ENCODE measurements at places on chromosomes 2 and 18.
A peak's percentile ranks its signal among the peaks of the same experiment; 100 is the strongest.

DNA sequence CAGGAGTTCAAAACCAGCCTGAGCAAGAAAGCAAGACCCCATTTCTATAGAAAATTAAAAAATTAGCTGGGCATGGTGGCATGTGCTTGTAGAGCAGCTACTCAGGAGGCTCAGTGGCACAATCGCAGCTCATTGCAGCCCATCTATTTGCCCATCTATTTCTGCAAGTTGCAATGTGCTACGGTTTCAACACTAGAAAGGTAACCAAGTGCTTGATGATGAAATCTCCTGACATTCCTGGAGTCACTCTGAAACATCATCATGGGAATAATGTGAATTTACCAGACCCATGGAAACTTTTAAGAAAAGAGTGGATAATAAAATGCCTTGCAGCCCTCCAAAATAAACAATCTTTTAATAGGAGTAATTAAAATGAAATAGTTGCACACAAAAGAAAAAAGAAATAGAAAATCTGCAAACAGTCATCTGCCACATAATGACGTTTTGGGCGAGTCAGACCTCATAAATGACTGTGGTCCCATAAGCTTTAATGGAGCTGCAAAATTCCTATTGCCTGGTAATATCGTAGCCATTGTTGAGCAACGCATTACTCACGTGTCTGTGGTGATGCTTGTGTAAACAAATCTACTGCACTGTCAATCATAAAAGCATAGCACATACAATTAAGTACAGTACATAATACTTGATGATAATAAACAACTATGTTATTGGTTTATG, 46.6 kb upstream of the AMMECR1L start:
- no peak for DNase-seq

DNA sequence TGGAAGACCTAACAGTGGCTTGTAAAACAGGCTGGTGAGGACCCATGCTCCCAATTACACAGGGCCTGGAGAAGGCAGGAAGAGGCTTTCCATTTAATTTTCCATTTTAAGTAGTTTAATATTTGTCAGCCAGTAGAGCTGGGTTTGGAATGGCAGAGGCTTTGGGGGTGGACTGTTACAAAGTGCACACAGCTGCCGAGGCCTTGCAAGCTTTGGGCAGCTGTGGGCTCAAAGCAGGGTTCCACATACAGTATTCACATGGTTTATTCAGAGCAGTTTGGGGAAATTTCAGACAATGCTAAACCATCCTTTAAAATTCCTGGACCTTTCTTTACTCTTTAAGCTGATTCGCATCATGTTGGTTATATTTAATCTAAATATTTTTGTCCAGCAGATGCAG, 132.6 kb downstream of the WDSUB1 start:
- no peak for DNase-seq

GRCh38 chr2:228762565-228762964, 508.5 kb downstream of the PID1 start:
- DNase-seq: no peak

GRCh38 chr18:48676756-48677368, 138.0 kb downstream of the CTIF start:
- DNase-seq: peak; percentile 66

- DNase-seq: no peak
These were observed 409.0 kb downstream of the LPIN1 start for GRCh38 chr2:12155303-12156051.

DNA sequence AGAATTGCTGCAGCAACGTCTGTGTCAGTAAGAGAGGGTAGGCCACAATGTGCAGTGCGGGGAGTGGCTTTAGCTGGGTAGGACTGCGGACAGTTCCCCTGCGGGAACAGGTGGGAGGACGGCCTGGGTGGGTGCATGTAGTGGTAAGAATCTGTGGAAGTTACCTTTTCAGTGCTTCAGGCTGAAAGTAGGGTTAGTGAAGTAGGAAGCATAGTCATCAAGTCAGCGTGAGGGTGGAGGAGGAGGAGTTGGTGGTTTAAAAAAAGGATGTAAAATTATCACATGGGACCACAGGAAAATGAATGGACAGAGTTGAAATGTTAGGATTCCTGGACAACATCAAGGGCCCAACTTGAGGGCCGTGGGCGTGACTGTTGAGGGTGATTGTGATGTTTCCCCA, 13.2 kb downstream of the CEP192 start:
- DNase-seq: no peak

DNA sequence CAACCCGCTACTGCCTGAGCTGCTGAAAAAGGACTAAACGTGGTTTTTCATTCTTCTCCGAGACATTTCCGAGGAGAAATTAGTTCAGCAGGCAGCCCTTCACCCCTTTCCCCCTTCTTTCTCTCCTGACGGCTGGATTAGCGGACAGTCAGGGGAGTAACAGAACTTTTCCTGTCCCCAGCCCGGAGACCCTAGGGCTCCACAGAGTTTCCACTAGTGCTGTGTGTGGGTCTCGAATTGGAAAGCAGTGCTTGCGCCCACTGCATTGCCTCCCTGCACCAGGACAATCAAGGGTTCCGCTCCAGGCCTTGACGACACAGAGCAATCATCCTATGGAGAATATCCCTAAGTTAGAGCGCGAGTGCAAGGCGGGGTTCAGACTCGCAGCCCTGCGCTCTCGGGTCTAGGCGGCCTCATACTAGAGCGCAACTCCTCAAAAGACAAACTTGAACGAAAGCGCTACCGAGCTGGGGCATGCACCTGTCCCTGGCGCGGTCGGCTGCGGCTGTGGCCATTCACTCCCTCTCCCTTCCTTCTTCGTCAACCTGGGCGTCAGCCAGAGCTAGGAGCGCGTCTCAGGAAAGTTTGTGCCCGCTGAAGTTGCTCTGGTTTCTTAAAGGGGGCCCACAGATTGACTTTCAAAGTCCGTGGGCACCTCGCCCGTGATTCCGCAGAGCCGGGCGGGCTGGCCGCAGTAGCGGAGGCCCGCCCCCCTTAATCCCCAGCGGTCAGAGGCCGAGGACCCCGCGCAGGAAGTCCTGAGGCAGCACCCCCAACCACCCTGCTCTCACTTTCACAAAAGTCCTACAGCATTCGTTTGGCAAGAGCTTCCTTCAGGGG, 801 bp downstream of the OSR1 start:
- no peak for DNase-seq

DNA sequence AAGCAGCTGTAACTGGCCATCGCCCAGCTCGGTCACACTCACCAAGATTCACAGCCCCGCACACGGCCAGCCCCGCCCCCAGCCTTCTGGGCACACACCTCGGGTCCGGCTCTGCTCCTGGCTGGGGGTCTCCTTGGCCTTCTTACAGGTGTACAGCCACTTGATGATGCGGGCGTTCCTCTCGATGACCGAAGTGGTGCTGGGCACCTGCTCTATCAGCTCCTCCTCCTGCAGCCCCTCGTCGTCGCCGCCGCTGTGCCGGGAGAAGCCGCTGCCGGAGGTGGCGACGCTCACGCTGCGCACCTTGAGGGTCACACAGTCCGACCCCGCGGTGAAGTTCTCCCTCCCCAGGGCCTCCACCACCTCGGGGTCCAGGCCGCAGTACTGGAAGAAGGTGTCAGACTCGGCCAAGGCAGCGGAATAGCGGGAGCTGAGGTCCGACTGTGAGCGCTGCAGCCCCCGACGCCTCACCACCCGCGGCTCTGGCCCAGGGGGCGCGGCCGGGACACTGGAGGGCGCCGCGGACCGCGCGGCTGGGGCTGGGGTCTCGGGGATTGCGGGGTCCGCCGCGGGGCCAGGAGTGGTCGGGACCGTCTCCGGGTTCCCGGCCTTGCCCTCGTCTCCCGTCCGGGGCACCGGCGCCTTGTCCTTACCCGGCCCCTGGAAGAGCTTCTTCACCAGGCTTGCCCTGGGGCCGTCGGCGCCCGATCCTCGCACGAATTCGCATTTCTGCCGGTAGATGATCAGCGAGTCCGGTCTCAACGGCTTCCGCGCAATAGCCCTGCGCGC, 769 bp downstream of the FAM110C start:
- no peak for DNase-seq

GRCh38 chr2:174877301-174877700, 113.0 kb upstream of the CHRNA1 start:
- no peak for DNase-seq

DNA sequence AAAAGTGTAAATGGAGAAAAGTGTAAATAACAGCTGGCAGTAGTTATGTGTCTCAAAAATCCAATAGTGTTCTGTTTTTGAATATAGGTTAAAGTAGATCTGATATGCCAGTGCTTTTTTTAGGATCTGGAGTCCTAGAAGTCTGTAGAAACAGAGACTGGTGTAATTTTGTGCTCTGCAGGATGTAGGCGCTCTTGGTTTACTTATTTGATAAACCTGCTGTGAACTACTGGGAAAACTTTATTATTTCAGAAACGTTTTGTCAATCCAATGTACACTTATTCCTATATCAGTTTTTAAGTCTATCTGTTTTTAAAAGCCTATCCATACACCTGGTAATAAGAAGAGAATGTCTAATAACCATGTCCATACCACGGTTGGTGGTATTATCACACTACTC, 530.8 kb upstream of the ZNF804A start:
- no peak for DNase-seq

DNA sequence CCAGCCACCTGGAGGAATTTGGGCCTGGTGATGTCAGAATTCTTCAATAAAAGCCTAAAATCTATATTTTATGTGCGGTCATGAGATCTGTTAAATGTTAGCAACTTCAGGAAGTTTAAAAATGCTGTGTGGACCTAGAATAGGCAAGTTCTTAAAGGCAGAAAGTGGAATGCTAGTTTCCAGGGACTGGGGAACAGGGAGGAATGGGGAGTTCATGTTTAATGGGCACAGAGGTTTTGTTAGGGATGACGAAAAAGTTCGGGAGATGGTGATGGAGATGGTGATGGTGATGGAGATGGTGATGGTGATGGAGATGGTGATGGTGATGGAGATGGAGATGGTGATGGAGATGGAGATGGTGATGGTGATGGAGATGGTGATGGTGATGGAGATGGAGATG, 9.2 kb downstream of the TYMS start:
- DNase-seq: no peak

- no peak for DNase-seq
These were observed 1038.7 kb upstream of the NRXN1 start for GRCh38 chr2:52070665-52071064.

GRCh38 chr18:48455555-48456478, 46.6 kb upstream of the ZBTB7C start:
- DNase-seq: no peak

Measured in stimulated activated CD4-positive, alpha-beta T cell treated with anti-CD3 and anti-CD28 coated beads, Interleukin-12 subunit alpha, Interleukin-12 subunit beta, amount 100 ng/mL, for 4 hours (primary cell).